CD8-positive, alpha-beta T cell (primary cell): ENCODE measurements at places on chromosomes 6 and 20. TPM values are rescaled to one million over a fixed set of nuclear protein-coding genes. Genes with fewer than 3 reads are reported as not detected.

DNA sequence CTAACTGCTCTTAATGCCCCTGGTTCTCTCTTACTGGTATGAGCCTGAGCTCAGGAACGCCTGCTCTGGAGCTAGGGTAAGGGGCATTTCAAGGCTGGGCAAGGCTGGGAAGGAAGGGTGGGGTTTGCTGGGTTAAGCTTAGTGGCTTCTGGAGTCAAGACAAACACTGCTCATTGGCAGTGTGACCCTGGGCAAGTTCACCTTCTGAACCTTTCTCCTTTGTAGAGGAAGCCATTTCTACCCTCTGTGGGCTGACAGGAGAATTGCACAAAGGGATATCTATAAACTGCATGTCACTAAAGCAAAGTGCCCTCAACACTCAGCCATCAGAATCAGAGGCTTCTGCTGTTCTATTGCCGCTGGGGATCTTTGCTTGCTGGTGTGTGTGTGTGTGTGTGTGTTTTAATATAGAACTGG lies 20.3 kb upstream of the LRRN4 start:
- DNase-seq: no peak

DNA sequence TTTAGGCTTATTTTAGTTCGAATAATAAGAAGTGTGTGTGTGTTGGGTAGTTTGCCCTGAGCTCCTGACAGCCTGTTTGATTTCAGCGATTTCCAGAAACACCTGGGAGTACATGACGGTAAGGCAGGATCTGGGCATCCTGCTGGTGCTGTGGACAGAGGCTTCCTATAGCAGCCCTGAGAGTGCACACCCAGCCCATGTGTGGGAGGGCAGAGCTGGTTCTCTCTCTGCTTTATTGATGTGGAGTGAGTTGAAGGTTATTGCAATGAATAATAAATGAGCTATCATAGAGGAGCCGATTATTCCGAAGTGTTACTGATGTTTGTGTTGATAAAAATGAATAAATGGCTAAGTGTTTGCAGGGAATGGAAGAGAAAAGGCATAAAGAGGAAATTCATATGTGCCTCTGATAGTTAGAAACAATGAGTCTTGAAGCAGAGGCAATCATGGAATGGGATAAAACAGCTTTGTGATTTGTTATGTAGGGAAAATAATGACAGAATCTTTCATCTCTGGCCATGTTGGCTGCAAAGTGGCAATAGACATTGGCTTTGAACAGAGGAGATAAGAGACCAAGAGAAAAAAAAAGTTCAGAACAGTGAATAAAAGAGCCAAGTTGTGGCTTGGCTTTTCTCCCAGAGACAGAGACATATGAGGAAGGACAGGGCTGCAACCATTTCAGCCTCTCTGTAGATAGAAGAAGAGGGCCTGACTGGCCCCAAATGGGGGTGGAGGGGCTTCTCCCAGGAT lies 166.2 kb upstream of the CHD6 start:
- no peak for DNase-seq

DNA sequence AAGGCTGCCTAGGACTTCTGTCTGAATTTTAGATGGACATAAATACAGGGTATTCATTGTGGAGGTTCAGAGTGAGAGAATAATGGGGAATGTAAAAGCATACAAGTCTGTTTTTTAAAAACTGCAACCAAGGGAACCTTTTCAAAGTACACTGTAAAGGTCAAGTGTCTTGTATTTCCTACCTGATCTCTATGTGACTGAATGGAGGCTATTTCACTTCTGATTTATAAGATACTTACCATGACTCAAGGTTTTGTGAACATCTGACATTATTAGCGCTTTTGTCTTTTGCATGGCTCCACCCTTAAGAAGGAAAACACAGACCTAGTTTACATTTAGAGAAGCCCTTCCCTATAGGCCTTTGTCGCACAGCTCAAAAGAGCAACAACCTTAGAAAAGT lies 126.5 kb downstream of the ZFAND3 start:
- DNase-seq: no peak

DNA sequence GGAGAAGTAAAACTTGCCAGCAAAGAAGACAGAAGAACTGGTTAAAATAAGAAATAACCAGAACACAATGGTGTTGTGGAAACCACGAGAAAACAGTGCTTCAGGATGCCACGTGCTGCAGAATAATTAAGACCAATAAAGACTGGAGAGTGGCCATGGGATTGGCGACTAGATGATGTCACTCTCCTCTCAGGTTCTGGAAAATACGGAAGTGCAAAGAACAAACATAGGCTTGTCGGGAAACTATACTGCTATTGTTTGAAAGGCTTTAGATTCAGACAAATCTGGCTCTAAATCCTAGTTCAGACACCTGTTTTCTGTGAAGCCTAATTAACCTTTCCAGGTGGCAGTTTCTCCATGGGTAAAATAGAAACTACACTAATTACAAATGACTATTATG lies 138.4 kb upstream of the STXBP5 start:
- no peak for DNase-seq

DNA sequence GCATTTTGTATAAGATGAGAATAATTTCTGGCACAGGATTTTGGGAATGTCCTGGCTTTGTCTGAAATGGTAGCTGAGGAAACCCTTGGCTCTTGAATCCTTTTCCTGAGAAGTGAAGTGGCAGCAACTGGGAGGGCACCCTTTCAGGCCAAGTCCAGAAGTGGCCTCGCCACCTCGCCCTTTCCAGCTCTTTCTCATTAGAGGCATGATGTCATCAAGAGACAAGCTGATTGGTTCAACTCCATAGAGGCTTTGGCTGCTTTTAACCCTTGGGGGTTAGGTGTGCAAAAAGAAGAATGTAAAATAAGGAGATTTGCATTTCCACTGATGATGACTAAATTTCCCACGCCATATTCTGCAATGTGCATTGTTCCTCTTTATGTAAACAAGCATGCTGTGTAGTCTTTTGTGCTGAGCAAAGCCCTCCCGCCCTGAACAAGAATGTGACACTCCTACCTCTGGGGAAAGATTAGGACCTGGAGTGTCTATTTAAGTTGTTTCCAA lies 116.5 kb downstream of the TCP11 start:
- no peak for DNase-seq

The SALL4 gene
- 0.41 TPM for total RNA-seq

The CHRNA4 gene
- total RNA-seq: not detected

The GDAP1L1 gene
- not detected for total RNA-seq

The WFDC5 gene
- not detected for total RNA-seq

The ADGRG6 gene
- total RNA-seq: 0.61 TPM
